BE2C (cell line): ENCODE measurements at places on chromosomes 11 and 22.

DNA sequence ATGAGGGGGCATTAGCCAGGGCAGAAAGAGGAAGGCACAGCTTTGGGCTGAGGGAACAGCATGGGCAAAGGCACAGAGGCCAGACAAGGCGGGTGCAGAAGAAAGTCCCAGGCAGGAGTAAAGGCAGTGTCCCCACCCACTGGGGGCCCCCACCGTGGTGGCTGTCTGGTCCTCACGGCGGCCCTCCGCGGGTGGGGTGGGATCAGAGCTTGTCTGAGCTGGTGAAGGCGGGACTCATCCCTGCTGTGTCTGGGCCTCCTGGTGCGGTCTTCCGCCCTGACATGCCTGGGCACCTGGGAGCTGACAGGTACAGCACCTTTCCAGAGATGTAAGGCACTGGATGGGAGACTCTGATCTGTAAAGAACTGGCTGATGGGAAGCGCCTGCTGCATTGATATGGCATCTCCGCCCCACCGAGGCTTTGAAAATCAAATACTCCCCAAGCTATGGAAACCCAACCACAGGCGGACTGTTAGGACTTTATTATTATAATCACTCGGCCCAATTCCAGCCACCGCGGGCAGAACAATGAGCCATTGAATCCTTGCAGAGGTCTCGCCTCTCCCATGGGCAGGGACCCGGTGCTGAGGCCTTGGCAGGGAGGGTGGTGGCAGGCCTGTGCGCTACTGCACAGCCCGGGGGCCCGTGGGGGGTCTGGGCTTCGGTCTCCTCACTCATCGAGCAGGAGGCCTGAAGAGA lies 14.2 kb upstream of the GNB1L start:
- peak; percentile 6 for DNase-seq

- DNase-seq = peak; percentile 78
These were observed at the start of gene ASRGL1 for GRCh38 chr11:62337303-62338181. ASRGL1 (plus strand) TSS chr11:62337448; CDS start chr11:62337978, 530 bp downstream.

GRCh38 chr11:61021661-61022212 lies 50.3 kb downstream of the CD6 start:
- DNase-seq = no peak

GRCh38 chr11:64556044-64556720 lies 34.8 kb upstream of the SLC22A12 start:
- no peak for DNase-seq

DNA sequence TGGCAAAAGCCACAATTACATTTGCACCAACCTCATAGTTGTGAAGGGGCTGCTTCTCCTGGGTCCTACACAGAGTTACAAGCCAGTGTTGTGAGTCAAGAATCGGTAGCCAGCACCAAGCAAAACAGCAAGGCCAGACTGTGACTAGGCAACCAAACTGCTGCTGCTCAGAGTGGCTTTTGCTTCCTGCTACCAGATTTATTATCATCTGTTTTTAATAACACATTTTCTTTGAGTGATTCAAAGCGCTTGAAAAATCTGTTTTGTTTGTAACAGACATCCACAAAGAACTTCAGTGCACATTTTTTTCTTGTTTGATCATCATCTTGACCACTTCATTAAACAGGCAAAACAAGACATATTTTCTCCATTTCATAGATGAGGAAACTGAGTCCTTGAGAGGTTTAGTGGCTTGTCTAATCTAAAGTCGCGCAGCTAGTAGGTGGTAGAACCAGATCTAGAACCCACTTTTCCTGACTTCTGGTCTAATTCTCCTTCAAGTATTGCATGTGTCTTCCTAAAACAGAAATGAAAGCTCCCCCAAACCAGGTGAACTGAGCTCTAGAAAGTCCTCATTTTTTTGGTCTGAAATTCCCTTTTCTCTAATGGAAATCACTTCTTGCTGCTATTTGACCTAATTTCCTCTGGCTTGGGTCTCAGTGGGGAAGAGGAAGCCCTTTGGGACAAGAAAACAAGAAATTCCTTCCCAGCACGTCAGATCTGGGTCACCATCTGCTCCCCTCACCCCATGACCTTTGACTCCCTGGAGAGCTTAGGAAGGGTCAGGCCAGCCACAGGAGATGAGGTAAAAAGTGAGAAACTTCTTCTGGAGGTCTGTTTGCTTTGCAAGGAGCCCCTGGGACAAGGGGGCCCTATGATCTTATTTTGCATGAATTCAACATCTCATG lies 39.9 kb downstream of the CWC15 start:
- no peak for DNase-seq

GRCh38 chr11:69635195-69635594 lies 5.8 kb upstream of the CCND1 start:
- no peak for DNase-seq

DNA sequence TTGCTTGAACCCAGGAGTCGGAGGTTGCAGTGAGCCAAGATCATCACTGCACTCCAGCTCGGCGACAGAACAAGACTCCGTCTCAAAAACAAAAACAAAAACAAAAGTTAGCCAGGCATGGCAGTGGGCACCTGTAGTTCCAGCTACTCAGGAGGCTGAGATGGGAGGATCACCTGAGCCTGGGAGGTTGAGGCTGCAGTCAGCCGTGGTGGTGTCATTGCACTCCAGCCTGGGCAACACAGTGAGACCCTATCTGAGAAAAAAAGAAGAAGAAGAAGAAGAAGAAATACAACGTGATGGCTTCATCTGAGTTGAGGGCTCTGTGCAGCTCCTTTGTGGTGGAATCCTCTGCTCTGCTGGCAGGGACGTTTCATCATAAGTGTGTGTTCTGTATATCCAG lies 10.0 kb upstream of the TNNT3 start:
- no peak for DNase-seq

GRCh38 chr22:41226723-41227655 lies 13.7 kb downstream of the CHADL start:
- DNase-seq = no peak

GRCh38 chr22:44386386-44387035 lies 73.8 kb upstream of the SHISAL1 start:
- no peak for DNase-seq

- DNase-seq = no peak
These were observed 104.2 kb downstream of the NAV2 start for GRCh38 chr11:19816817-19817216.
